T1000 (cell line): ENCODE measurements at places on chromosomes 11 and 22.

GRCh38 chr11:69251639-69252489 lies 42.1 kb upstream of the MYEOV start:
- no peak for DNase-seq

- DNase-seq, result no peak
These were observed 135.0 kb downstream of the CRYBB2 start for GRCh38 chr22:25354456-25354855.

GRCh38 chr11:35717043-35717442 lies 54.5 kb downstream of the TRIM44 start:
- DNase-seq, result no peak

DNA sequence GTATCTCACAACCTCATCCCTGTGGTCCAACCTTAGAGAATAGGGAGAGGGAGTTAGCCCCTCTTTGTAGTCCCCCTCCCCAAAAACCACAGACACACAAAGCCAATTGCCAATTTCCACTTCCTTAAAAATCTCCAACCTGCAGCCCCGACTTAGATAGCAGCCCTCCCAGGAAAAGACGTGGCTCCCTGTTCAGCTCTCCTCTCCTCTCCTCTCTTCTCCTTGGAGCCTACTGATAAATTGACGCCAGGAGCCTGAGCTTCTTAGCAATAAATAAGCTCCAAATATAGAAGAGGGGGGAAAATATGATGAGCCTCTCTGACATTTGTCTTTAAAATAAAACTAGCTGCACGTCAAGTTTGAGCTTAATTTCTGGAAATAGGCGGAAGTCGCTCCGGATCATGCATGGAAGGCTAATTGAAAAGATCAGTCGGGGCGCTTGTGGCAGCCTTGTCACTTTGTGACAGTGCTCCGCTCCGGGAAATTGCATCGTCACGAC lies 7.3 kb downstream of the PAX6 start:
- DNase-seq, result no peak

DNA sequence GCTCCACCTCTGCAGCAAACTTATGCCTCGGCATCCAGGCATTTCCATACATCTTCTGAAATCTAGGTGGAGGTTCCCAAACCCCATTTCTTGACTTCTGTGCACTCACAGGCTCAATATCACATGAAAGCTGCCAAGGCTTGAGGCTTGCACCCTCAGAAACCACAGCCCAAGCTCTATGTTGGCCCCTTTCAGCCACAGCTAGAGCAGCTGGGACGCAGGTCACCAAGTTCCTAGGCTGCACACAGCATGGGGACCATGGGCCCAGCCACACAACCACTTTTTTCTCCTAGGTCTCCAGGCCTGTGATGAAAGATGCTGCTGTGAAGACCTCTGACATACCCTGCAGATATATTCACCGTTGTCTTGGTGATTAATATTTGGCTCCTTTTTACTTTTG lies 24.7 kb upstream of the MTMR2 start:
- DNase-seq, result no peak

DNA sequence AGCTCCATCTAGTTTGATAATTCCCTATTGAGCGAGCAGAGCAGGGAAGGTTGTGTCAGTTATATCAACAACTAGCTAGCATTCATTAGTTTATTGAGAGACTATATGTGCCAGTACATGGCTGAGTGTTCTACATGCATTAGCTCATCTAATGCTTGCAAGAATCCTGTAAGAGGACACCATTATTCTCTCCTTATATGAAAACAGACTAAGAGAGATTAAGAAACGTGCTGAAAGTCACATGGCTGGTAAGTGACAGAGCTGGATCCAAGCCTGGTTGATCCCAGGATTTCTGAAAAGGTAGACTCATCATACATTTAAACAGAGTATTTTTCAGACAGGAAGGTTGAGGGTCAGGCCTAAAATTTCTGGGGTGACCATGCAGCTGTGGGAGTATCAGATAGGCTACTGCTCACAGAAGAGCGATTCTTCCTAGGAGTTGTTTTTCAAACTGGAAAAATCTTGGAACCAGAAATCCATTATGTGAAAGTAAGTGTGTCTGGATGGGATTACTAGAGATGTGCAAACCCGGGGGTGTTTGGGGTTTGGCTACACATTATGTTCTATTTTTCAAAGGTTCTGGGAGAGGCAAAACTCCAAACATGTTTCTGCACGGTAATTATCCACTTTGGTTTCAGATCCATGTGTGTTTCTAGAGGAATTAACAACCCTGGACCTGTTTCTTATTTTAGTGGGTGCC lies 213.3 kb downstream of the FAM76B start:
- no peak for DNase-seq

GRCh38 chr11:20541503-20541902 lies 57.9 kb upstream of the SLC6A5 start:
- no peak for DNase-seq

DNA sequence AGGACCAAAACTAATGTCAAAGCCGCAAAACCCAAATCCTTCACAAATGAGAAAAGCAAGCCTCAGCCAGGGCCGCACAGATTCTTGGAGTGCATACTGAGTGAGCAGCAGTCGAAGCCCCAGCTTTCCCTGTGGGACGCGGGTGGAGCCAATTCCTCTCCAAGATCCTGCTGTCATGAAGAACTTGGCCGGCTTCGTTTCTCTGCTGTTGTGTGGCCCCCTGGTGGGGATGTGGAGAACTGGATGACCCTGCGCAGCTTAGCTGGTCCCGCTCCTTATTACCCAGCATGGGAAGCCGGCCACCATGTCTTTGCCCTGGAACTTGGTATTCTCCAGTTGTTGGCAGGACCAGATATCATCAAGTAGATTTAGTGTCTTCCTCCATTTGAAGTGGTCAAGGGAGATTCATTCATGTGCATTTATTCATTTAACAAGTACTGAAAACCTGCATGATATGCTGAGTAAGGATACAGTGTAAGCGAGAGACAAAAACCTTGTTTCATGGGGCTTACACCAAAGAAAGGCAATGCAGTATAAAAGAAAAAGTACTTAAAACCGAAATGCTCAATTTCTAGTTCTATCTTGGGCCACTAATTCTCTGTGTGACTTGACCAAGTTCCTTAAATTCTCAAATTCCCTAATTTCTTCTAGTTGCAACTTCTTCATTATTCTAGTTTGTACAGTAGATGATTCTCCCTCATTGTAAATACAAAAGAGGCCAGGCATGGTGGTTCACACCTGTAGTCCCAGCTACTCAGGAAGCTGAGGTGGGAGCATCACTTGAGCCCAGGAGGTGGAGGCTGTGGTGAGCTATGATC lies 56.7 kb upstream of the CRTAM start:
- peak; percentile 69 for DNase-seq

GRCh38 chr11:10604340-10604748 lies 35.9 kb upstream of the LYVE1 start:
- DNase-seq, result no peak

- DNase-seq, result no peak
These were observed 17.0 kb upstream of the PSMA1 start for GRCh38 chr11:14537134-14537599.

DNA sequence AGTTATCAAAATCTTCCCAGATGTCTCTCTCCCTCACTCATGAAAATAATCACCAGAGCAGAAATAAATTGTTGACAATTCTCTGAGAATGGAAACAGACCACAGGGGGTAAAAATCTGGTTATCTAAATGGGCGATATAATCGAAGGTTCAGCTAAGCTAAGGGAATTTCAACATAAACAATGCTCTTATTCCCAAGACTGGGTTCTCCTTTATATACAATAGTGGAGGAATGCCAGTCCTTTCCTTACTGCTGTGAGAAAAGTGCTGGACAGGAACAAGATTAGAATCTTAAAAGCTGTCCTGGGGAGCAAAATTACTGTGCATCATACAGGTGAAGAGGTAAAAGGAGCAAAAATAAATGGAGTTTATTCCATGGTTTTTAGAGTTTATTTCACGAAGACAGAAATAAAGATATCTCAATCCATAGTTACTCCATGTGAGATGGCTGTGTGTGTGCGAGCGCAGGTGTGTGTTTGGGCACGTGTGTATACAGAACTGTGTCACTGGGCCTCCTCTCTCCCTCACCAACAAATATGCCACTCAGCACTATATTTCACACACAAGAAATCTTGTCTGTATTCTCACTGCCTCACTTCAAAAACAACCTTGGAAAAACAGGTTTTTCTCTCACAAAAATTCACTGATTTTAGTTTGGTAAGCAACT lies 385.6 kb downstream of the DCDC1 start:
- no peak for DNase-seq

GRCh38 chr11:1776944-1777715 lies 13.4 kb upstream of the CTSD start:
- DNase-seq, result no peak

GRCh38 chr22:21714059-21714770 lies 21.4 kb downstream of the YPEL1 start:
- DNase-seq, result no peak

- DNase-seq, result no peak
These were observed 92.0 kb downstream of the ZC3H12C start for GRCh38 chr11:110185121-110185591.

- DNase-seq, result peak; percentile 31
These were observed 7.6 kb downstream of the CYB5R2 start for GRCh38 chr11:7665473-7666291.

- DNase-seq, result peak; percentile 14
These were observed 3.2 kb upstream of the ST14 start for GRCh38 chr11:130156108-130157022.

- DNase-seq, result no peak
These were observed 33.8 kb downstream of the MYEOV start for GRCh38 chr11:69327741-69328191.

DNA sequence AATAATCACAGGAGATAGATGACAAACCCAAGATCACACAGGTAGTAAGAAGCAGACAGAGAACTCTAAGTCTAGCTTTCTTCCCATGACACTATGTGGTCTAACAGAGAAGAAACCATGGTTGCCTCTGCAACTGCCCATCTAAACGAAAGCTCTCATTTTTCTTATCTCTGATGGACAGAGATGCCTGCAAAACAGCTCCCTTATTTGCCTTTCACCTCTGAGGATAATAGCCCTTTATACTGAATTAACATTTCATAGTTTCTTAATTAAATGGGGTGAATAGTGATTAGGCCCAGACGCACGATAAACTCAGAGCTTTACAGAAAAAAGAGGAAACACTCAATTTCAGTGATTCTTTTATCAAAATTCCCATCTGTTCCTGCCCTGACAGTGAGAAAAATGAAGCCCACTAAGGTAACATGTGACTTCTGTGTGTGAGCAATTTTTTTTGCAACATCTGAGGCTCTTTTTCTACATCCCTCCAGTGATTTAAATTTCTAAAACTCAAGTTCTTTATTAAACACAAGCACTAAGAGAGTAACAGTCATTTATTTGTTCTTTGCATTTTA lies 24.6 kb downstream of the OR2AG2 start:
- no peak for DNase-seq

GRCh38 chr22:49039625-49040024 lies 788.0 kb downstream of the BRD1 start:
- DNase-seq, result no peak

DNA sequence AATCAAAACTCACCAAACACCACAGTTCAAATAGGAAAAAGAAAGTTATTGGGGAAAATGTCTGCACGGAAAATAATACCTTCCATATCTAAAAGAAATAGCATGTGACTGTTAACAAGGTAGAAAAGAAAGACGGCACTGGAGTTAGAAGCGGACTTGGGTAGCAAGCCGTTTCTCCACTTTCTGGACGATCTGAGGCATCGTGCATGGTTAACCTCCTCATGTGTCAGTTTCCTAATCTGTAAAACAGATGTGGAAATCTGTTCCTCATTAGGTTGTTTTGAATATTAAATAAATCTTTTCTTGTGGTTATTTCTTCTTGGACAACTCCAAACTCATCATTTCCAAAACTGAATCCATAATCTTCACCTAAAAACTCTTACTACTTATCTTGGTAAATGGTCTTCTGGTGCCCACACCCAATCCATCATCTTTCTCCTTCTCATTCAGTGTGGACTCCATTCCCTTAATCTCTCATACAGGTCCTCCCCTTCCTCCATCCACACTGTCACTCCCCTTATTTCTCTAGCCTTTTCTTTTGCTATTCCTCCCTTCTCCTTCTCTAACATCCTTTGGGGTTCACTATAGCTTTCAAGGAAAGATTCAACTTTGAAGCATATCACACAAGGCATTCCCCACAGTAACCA lies 53.5 kb downstream of the VSIG10L2 start:
- no peak for DNase-seq

- no peak for DNase-seq
These were observed 31.2 kb upstream of the MUC5AC start for GRCh38 chr11:1126491-1126926.

GRCh38 chr11:35006389-35007128 lies 90.1 kb downstream of the PDHX start:
- DNase-seq, result no peak
